ENCODE measurements at places on chromosomes 16 and 17. TPM values are rescaled to one million over a fixed set of nuclear protein-coding genes. Genes with fewer than 3 reads are reported as not detected.

DNA sequence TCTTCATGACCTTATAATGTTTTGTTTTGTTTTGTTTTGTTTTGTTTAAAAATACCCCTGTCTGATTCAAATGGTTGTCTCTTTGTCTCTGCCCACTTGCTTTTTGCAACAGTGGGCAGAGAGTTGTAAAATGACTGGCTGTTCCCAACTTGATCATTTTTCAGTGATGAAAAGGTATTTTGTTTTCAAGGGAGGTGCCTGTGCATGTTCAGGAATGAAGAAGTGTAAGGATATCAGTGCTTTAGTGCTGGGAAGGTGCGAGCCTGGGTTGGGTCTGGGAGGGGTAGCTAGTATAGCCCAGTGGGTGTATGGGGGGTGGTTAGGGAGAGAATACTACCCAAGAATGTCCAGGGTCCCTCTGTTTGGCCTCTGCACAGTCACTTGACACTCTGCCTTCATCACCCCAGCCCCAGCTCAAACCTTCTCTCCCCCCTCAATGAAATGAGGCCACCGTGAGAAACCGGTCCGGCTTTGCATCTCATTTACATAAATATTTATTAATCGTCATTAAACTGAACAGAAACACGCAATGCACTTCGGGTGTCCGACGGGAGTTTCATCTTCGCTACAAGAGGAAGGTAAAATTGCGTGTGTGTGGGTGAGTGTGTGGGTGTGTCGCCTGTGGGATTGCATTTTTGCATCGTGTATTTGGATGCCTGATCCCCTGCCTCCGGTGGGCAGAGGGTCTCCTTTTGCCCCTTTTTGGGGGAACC is 4.3 kb downstream of the NEUROD2 start:
- DNase-seq = no peak

DNA sequence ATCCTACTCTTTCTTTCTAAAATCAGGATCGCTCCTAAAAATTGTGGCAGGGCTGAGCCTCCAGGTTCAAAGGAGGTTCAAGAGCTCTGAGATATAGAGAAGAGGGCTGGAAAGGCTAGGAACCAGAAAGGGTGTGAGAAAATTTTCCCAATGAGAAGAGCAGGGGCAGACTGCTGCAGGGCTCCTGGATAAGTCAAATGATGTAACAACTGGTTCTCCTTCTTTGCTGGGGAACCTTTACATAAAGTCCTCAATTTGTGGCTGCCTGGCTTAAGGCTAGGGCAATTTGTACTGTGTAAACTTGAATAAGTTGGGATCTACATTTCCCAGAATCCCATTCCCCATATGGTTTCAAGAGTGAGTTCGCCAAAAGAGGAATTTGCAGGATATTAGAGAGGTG is 16.3 kb upstream of the AKAP1 start:
- no peak for DNase-seq

DNA sequence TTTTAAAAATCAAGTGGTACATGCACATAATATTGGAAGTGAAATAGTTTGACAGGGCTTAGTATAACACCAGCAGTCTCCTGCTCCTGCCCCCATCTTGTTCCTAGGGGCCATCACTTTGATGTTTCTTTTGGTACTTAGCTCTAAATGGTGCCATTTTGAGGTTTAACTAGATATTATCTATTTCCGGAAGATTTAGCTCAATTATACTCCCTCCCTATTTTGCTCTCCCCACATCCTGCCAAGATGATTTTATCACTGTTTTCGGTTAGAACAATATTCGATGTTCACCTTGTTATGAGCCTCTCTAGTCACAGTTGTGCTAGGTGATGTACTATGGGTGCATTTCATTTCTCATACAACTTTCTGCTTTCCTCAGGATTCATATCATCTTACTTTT is 20.0 kb upstream of the SLC35G3 start:
- DNase-seq = peak; percentile 33

DNA sequence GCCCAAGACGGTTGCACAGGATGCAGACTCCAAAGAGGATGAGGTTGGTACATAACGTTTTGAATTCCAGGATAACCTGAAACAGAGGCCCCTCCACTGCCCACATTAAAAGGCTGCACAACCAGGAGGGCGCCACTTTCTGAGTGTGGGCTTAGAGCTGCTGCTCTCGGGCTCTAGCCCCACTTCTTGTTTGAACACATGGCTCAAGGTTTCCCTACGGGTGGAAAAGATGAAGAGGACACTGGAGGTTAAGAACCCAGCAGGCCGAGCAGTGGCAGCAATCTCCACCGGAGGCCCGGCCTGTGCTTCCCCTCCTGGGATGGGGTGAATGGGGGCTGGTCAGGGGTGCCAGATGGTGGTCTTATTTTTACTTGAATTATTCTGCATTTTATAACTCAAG is 8.0 kb upstream of the TRAP1 start:
- no peak for DNase-seq

DNA sequence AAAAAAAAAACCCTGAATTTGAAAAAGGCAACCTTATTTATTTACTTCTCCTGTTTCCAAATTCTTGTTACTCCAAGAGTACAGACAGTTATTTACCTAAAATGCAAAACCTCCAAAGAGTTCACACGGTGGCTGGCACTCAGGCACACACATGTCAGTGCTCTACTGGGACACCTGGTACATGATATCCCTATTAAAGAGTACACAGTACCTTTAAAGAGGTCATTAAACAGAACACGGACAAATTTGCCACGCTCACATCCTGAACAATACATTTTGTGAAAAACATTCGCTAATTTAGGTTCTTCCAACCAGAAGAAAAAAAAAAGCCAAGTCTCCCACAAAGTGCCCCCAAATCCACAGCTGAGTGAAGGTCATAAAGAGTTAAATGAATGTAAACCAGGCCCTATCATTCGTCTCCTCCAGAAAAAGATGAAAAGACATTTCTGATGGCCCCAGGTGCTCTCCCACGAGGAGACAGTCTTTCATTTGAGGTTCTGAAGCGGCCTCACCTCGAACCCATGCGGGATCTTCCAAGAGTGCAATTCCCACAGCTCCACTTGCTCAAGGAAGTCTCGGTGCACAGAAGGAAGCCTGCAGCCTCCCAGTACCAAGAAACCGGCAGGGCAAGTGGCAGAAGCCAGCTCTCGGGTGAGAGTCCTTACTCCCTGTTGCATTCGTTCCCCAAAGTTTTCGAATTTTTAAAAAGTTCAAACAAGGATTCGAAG is 993 bp downstream of the ERN1 start:
- peak; percentile 33 for DNase-seq

GRCh38 chr17:66715745-66716156 is 119.2 kb upstream of the CACNG5 start:
- DNase-seq = no peak

ARSG gene
- total RNA-seq = 10.8 TPM

- DNase-seq = no peak
Measured at GRCh38 chr17:37142294-37142896, 193.6 kb downstream of the AATF start.

GRCh38 chr17:50259477-50260324 is 14.6 kb upstream of the TMEM92 start:
- no peak for DNase-seq

- peak; percentile 82 for DNase-seq
Measured at GRCh38 chr17:1573932-1574696, 11.5 kb upstream of the PITPNA start.

- no peak for DNase-seq
Measured at GRCh38 chr16:12386192-12386591, 409.7 kb downstream of the SNX29 start.

- no peak for DNase-seq
Measured at GRCh38 chr16:75565640-75566039, 539 bp upstream of the GABARAPL2 start.

GRCh38 chr17:76840443-76840767 is 27.8 kb upstream of the MGAT5B start:
- DNase-seq = no peak

GRCh38 chr17:34118564-34118963 is 136.5 kb upstream of the CCL2 start:
- no peak for DNase-seq

- DNase-seq = no peak
Measured at GRCh38 chr16:70661534-70661917, 15.2 kb downstream of the IL34 start.

MPO gene
- 0.22 TPM for total RNA-seq

DNA sequence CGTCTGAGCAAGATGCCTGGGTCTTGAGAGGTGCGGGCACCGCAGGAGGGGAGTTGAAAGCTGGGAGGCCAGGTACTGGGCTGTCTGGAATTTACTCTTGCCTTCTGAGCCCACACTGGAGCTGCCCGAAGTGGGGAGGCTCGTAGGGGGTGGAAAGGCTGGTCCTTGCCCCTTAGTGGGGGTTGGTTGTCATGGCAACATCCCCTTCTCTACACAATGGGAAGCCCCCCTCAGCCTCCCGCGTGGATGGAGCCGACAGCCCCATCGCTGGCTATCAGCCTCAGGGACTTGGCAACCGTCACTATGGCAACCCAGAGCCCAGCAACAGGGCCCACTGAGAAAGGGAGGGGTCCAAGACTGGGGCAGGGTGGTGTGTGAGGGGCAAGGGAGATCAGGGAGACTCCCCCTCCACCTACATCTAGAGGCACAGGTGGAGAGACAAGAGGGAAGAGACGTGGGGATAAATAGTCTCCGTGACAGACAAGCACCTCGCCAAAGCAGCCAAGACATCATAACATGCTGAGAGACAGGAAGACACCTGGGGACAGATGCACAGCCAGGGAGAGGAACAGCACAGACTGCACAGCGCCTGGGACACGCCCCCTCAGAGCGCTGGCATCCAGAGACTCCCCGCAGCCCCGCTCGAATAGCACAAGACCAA is 5.3 kb upstream of the DNAH2 start:
- no peak for DNase-seq

GRCh38 chr17:76408037-76408849 is 23.8 kb downstream of the SPHK1 start:
- DNase-seq = peak; percentile 82

DNA sequence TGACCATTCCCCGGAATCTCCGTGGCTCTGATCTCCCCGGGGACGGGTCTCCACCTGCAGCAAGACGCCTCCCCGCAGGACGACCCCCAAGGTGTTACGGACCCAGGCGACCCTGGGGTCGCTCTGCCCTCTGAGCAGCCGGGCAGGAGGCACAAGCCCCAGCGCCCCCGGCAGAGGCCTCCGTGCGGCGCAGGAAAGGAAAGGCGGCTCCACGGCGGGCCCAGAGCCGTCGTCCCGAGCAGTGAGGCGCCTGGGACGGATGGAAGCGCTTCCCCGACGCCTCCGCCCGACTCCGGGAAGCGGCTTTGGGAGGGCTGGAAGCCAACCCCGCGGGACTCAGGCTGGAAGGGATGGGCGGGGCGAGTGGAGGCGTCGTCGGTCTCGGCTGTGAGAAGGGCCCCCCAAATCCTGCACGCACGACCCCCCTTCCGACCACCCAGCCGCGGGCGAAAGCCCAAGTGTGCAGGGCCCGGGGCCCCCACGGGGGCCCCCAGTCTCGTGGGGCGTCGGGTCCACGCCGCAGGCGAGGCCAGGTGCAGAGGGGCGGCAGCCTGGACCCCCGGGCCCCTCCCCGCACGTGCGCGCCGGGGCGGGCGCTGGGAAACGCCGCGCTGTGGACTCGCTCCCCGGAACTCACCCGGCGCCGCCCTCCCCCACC is 32.7 kb upstream of the RPH3AL start:
- no peak for DNase-seq

DNA sequence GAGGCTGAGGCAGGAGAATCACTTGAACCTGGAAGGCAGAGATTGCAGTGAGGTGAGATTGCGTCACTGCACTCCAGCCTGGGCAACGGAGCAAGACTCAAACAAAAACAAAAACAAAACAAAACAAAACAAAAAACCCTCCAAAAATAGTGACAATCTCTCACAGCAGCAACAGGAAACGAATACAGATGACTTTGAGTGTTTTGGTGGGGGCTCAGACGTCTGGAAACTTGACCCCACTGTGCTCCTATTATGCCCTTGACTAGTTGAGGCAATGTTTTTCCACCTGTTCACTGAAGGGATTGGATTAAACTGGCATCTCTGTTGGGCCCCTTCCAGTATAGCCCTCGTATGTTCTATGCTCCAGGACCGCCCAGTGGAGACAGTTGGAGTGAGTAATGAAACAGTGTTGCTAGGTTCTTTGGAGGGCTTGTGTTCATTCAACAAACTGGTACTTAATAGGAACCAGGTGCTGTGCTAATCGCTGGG is 167.0 kb downstream of the UTP18 start:
- peak; percentile 39 for DNase-seq

AKAP1 gene
- 30.8 TPM for total RNA-seq

DNA sequence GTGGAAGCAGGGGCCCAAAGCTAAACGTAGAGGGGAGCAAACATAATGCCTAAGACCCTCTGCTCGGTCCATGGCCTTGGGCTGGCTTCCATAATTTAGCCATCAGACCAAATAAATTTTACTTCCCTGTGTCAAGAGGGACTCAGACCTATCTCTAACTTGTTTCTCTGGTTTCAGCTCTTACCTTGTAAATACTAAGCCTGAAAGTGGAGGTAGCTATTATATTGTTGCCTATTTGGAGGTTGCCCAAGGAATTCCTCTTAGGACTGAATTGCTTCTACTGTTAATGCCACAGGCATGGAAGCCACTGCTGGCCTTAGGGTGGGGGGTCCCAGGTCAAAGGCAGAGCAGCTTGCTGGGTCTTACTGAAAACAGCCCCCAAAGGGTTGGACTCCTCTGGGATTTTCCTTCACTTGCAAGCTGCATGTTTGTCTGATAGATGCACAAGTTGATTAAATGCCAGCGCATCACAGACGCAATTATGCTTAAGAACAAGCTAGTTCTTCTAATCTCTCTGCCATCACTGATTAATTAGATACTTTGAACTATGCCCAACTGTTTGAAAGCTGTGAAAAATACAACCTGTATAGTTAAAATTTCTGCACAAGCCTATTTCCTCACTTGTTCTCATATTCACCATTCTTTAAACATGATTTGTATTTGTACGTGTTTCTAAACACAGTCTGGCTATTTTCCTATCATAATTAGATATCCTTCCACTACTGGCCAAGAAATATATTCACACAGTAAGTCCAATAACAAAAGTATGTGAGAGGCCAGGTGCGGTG is 67.9 kb upstream of the HAS3 start:
- DNase-seq = no peak

GRCh38 chr16:75550211-75550662 is 5.8 kb downstream of the TMEM231 start:
- peak; percentile 64 for DNase-seq

DNA sequence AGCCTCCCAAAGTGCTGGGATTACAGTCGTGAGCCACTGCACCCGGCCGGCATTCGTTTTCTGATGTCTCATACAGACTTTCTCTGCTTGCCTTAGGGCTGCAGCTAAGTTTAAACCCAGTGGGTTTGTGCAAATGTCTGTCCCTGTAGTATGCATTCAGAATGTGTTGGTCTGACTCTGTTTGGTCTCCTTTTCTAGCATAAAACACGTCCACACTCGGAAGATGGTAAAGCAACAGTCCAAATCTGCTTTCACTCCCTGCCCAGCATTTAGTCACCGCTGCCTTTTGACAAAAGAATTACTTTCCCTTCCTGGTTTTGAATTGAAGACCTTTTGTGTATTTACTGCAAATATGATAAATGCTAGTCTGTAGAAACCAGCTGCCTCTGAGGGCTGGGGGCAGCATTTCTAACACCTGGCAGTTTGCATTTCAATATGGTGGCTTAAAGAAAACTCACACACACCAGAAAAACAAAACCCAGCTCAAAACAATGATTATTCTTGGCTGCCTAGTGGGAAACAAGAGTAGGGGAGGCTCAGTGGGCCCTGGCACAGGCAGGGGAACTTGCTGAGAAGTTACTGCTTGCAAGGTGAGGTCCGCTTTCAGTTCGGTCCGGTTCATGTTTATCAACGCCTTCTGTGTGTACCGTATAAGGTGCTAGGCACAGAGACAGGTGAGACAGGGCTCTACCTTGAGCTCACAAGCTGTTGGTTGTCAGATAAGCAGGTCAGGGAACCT is 56.9 kb downstream of the MSI2 start:
- no peak for DNase-seq

- DNase-seq = peak; percentile 21
Measured at GRCh38 chr17:51428668-51429495, 168.5 kb downstream of the UTP18 start.

HBA2 gene
- total RNA-seq = not detected
